A549 treated with DMSO at 1 μM for 4 hours (cell line): ENCODE measurements at places on chromosomes 2 and 18. TPM values are rescaled to one million over a fixed set of nuclear protein-coding genes. Genes with fewer than 3 reads are reported as not detected.

The CXCR4 gene
- total RNA-seq: 0.38 to 1.0 TPM (median 0.58 TPM) in 5 replicates

The C1GALT1C1L gene
- total RNA-seq: 1.7 to 2.3 TPM (median 2.1 TPM) in 5 replicates

The NMUR1 gene
- 0.04 TPM in 1 of 5 replicates, not detected in the others for total RNA-seq

The WBP1 gene
- 52.9 to 81.9 TPM (median 75.1 TPM) in 5 replicates for total RNA-seq

The KRTCAP3 gene
- total RNA-seq: 0.43 to 1.4 TPM (median 0.75 TPM) in 5 replicates

The STK17B gene
- 4.5 to 6.6 TPM (median 5.5 TPM) in 5 replicates for total RNA-seq

The MSGN1 gene
- total RNA-seq: not detected in 5 replicates

The RTP5 gene
- not detected in 5 replicates for total RNA-seq

The TMEM247 gene
- not detected in 5 replicates for total RNA-seq

The DNAH6 gene
- 0.01 to 0.06 TPM (median 0.02 TPM) in 5 replicates for total RNA-seq

The SLC30A3 gene
- 3.2 to 4.9 TPM (median 3.7 TPM) in 5 replicates for total RNA-seq

The ABCG8 gene
- not detected in 5 replicates for total RNA-seq

The CD8B2 gene
- not detected in 5 replicates for total RNA-seq

The ATOH8 gene
- 3.6 to 7.1 TPM (median 4.5 TPM) in 5 replicates for total RNA-seq
